Tibial artery (tissue), 4 donors: ENCODE measurements at places on chromosomes 6 and 20.

DNA sequence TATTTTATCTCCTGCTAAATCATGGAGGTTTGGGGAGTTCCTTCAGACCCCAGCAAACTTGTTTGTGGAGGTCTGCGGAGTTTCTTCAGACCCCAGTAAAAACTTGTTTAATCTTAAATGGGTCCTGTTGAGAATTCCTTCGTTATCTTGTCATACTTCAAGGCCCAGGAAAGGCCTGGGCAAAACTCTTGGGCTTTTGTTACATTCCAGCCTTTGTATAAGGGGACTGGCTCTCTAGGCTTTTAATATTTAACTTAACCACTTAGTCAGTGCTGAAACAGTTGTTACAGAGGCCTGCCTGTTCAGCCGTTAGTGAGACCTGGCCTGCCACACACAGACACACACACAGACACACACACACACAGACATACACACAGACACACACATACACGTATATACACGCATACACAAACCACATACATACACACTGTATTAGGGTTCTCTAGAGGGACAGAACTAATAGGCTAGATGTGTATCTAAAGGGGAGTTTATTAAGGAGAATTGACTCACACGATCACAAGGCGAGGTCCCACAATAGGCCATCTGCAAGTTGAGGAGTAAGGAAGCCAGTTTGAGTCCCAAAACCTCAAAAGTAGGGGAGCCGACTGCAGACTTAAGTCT is 21.3 kb upstream of the CST3 start:
- H3K27ac ChIP-seq, result no peak overlapping the region
- no peaks in the 10 kb centered on the region for H3K36me3 ChIP-seq
- DNase-seq, result no peak
- H3K27me3 ChIP-seq, result no peaks in the 10 kb centered on the region
- H3K4me3 ChIP-seq, result no peak overlapping the region
- peaks cover 11% of the 10 kb centered on the region for H3K4me1 ChIP-seq

GRCh38 chr6:165082636-165083035 is 226.8 kb downstream of the C6orf118 start:
- H3K27me3 ChIP-seq, result no peaks in the 10 kb centered on the region
- H3K27ac ChIP-seq, result no peak overlapping the region
- H3K4me1 ChIP-seq, result no peaks in the 10 kb centered on the region
- H3K36me3 ChIP-seq, result no peaks in the 10 kb centered on the region
- DNase-seq, result no peak

DNA sequence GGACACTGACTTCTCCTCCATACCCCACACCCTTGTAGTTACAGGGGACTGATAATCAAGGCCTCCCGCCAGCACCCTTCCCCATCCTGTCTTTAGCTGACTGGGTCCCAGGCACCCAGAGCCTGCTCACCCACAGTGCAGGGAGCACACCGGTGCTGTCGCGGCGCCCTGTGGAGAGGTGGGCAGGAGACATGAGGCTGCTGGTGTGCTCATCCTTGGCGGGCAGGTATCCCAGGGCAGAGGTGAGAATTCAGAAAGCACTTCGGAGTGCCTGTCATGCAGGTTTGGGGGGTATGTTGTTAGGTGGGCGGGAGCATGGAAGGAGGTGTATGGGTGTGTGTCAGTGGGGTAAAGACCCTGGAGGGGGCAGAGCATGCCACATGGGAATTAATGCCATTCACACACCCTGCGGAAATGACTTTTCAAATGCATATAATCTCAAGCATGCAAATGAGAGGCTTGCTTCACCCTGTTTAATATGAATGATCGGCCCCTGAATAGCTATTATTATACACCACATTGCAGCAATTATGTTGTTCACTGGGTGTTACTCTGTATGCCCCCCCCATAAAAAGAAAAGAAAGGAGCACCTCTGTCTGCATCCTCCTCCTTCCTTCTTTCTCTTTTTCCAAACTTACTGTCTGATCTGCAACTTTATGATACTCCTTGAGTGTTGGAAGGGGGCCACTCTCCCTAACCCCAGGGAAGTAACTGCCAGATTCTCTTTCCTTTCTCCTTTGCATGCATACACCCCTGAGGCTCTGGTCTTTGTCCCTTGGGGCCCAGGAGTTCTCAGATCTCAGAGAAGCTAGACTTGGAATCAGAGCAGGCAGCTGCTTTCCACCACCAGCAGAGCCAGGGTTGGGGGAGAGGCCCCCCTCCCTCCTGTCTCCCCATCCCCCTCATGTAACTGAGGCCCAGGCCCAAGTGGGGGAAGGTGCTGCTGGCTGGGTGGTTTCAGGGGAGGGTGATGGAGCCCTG is 16.0 kb downstream of the FOXP4 start:
- H3K36me3 ChIP-seq, result peaks cover 19% of the 10 kb centered on the region
- H3K4me1 ChIP-seq, result no peaks in the 10 kb centered on the region
- H3K27me3 ChIP-seq, result no peaks in the 10 kb centered on the region
- DNase-seq, result no peak
- no peak overlapping the region for H3K27ac ChIP-seq

DNA sequence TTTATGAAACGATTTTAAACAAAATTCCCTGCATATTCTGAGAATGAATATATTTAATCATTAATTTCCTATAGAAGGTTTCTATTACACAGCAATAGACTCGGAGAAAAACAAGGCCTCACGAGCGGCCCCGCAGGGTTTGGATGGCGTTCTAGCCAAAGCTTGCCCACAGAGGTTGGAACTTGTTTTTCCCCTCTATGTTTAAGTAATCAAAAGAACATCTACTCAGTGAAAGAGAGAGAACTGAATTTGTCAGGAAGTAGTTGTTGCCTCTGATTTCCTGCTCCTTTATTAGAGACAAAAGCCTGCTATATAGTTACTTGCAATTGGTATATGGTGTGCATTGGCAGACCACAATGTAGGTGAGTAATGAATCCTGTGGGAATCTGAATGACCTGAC is 82.1 kb upstream of the HEY2 start:
- no peaks in the 10 kb centered on the region for H3K27me3 ChIP-seq
- peaks cover 16% of the 10 kb centered on the region for H3K4me1 ChIP-seq
- H3K4me3 ChIP-seq, result no peak overlapping the region
- no peak for DNase-seq
- no peaks in the 10 kb centered on the region for H3K36me3 ChIP-seq
